ENCODE measurements at places on chromosomes 12 and 14.

- no peaks in the 10 kb centered on the region for H3K27me3 ChIP-seq
- H3K4me3 ChIP-seq, result no peak overlapping the region
- no peaks in the 10 kb centered on the region for H3K4me1 ChIP-seq
- DNase-seq, result no peak
- no peaks in the 10 kb centered on the region for H3K36me3 ChIP-seq
These were observed 359.9 kb downstream of the RGS6 start for GRCh38 chr14:72291908-72292688.

- no peak overlapping the region for H3K27ac ChIP-seq
- DNase-seq, result no peak
- no peak overlapping the region for H3K4me3 ChIP-seq
- no peaks in the 10 kb centered on the region for H3K36me3 ChIP-seq
These were observed 209.2 kb downstream of the PHLDA1 start for GRCh38 chr12:75822416-75822815.

- no peak overlapping the region for H3K27ac ChIP-seq
- H3K36me3 ChIP-seq, result peaks cover 4% of the 10 kb centered on the region
- no peaks in the 10 kb centered on the region for H3K27me3 ChIP-seq
- H3K4me3 ChIP-seq, result no peak overlapping the region
These were observed 162.4 kb downstream of the GARIN6 start for GRCh38 chr12:99809909-99810308.

DNA sequence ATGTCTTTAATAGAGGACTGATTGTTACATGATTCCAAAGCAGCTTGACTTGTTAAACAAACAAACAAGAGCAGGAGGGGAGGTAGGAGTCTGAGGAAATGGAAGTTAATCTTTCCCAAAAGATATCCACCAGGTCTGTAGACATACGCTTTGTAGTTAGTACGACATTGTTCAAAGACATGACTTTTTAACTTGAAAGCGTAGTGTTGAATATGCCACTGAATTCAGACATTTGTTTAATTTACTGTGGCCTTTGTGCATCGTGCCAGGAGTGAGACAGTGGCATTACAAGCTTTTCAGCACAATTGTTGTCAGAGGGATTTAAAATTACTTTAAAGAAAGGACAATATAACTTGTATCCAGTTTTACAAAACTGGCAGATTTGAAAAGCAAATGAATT, 53.0 kb downstream of the SAV1 start:
- no peak overlapping the region for H3K27ac ChIP-seq
- no peak for DNase-seq
- no peaks in the 10 kb centered on the region for H3K27me3 ChIP-seq
- no peaks in the 10 kb centered on the region for H3K4me1 ChIP-seq

DNA sequence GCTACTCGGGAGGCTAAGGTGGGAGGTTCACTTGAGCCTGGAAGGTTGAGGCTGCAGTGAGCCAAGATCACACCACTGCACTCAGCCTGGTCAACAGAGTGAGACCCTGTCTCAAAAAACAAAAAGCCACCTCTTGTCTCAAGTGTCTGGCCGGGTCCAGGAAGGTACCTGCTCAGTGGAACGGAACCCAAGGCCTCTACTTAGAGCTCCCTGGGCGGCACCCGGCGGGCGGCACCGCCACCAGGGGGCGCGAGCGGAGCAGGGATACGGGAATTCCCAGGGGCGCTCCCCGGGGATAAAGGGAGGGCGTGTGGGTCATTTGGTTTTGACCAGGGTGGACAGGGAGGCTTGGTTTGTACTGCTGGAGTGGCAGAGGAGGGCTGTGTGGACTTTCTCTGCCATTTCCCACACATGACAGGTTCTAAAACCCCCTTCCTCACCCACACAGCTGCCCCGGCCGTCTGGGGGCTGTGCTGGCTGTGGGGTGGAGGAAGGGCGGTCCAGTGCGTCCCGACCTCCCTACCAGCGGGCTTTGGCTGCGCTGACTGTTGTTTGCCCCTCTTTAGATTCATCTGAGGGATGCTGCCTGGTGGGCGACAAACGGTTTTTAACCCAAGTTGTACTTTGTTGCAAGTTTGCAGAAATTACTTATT, 91.4 kb downstream of the SETD3 start:
- H3K27ac ChIP-seq, result no peak overlapping the region
- H3K4me1 ChIP-seq, result no peaks in the 10 kb centered on the region
- H3K27me3 ChIP-seq, result no peaks in the 10 kb centered on the region
- no peak overlapping the region for H3K4me3 ChIP-seq

GRCh38 chr12:39722504-39722903, 102.9 kb upstream of the ABCD2 start:
- H3K27me3 ChIP-seq, result no peaks in the 10 kb centered on the region
- H3K27ac ChIP-seq, result no peak overlapping the region
- DNase-seq, result no peak
- H3K4me3 ChIP-seq, result no peak overlapping the region
- no peaks in the 10 kb centered on the region for H3K4me1 ChIP-seq
- no peaks in the 10 kb centered on the region for H3K36me3 ChIP-seq

GRCh38 chr12:100174495-100174894, 26.1 kb upstream of the ACTR6 start:
- H3K4me1 ChIP-seq, result no peaks in the 10 kb centered on the region
- H3K36me3 ChIP-seq, result no peaks in the 10 kb centered on the region
- no peaks in the 10 kb centered on the region for H3K27me3 ChIP-seq
- H3K27ac ChIP-seq, result no peak overlapping the region
- H3K4me3 ChIP-seq, result no peak overlapping the region

- peak overlapping the region; percentile 86 for H3K4me3 ChIP-seq
- H3K4me1 ChIP-seq, result peaks cover 3% of the 10 kb centered on the region
- no peaks in the 10 kb centered on the region for H3K36me3 ChIP-seq
- H3K27me3 ChIP-seq, result no peaks in the 10 kb centered on the region
- no peak for DNase-seq
- peak overlapping the region; percentile 51 for H3K27ac ChIP-seq
These were observed 362 bp upstream of the ACYP1 start for GRCh38 chr14:75064205-75064567.

DNA sequence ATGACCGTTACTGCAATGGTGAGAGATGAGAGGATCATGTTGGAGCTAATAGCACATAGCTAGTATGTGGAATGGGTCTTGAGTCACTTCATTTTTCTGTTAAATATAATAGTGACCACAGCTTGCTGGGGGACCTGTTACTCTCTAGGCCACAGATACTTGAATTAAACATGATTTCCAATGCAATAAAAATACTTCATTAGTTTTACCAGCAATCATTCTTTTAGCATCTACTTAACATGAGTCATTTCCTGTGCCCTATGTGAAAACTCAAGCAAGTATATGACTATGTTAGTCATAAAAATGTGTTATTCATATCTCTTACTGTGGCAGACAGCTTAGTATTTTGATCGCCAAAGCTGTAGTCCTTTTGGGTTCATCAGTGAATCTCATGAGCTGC, 798.8 kb downstream of the SLC16A7 start:
- H3K36me3 ChIP-seq, result no peaks in the 10 kb centered on the region
- no peaks in the 10 kb centered on the region for H3K27me3 ChIP-seq
- no peaks in the 10 kb centered on the region for H3K4me1 ChIP-seq
- no peak for DNase-seq
- H3K4me3 ChIP-seq, result no peak overlapping the region
- H3K27ac ChIP-seq, result no peak overlapping the region

DNA sequence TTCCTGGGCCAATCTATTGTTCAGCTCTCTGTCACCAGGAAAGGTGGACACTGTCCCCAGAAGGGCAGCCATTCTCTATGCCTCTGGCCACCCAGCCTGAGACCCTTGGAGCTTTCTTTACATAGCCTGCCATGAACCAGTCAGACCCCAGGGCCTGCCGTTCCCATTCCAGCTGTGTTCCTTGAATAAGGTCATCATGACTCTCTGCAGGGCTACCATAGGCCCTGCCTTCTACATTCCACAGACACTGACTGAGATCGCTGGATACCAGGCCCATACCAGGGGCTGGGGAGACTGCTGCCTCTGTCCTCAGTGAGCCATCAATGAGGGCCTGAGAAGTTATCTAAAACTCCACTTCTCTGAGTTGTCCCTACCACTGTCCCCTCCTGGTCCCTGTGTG, 75.5 kb downstream of the SYNE3 start:
- H3K27ac ChIP-seq, result no peak overlapping the region
- H3K4me1 ChIP-seq, result peaks cover 9% of the 10 kb centered on the region

DNA sequence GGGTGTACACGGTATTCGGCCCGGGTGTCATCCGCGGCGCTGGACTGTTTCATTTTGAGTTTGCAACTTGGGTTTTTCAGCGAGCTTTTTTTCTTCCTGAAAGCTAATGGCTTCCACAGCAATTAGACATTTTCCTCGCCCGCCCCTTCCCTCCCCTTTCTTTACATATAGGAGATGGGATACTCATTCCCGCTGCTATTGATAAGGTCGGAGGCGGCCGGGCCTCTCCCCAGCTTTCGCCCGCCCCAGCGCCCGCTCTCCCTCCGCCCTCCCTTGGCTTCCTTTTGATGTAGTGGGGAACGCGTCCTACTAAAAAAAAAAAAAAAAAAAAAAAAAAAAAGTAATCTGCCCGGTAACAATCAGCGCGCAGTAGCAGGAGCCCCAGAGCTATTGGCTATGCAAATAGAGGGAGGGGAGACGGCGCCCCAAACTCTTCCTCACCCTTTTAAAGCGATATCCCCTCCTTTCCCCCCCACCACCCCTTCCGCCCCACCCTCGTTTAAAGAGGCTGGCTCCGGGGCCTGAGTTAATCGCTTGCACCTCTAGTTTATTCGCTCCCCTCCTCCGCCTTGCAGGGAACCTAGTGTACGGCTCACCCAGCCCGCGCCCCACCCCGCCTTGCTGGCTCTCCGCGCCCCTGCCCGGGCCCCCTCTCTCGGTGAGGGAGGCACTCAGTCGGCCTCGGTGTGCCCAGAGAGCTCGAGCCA, 1.7 kb upstream of the CCND2 start:
- peak overlapping the region; percentile 81 for H3K4me3 ChIP-seq
- no peak for DNase-seq
- H3K27me3 ChIP-seq, result no peaks in the 10 kb centered on the region
- H3K36me3 ChIP-seq, result peaks cover 4% of the 10 kb centered on the region

DNA sequence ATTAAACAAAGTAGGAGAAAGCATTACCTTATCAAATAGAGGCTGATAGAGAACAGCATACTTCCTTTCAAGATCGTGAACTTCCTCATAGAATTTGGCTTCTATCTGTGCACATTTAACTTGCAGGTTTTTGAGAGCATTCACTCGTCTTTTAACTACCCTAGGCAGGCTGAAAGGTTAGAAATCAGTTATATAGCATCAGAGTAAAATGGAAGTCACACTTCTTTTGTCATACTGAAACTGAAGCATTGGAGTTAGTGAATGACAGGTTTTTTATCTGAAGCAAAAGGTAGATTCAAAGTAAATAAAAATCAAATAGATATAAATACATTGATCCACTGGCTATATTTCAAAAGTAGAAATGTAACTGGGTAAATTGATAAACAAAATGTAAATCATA, 24.4 kb downstream of the NAP1L1 start:
- peaks cover 18% of the 10 kb centered on the region for H3K36me3 ChIP-seq
- DNase-seq, result no peak
- no peaks in the 10 kb centered on the region for H3K27me3 ChIP-seq

- no peaks in the 10 kb centered on the region for H3K4me1 ChIP-seq
- no peak overlapping the region for H3K4me3 ChIP-seq
- no peak overlapping the region for H3K27ac ChIP-seq
- DNase-seq, result no peak
- H3K27me3 ChIP-seq, result no peaks in the 10 kb centered on the region
These were observed 54.4 kb downstream of the RIMBP2 start for GRCh38 chr12:130661486-130662255.

DNA sequence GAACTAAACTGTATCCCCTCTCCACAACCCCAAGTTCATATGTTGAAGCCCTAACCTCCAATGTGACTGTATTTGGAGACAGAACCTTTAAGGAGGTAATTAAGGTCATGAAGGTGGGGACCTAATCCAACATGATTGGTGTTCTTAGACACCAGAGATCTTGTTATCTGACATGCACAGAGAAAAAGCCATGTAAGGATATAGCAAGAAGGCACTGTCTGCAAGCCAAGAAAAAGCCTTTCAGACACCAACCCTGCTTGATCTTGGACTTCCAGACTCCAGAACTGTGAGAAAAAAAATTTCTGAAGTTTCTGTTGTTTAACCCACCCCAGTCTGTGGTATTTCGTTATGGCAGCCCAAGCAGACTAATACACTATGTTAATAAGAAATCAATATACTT, 62.2 kb upstream of the CFL2 start:
- no peak overlapping the region for H3K27ac ChIP-seq
- H3K27me3 ChIP-seq, result no peaks in the 10 kb centered on the region
- H3K4me3 ChIP-seq, result no peak overlapping the region
- H3K36me3 ChIP-seq, result peaks cover 6% of the 10 kb centered on the region

GRCh38 chr14:64201296-64201695, 92.9 kb downstream of the ESR2 start:
- no peaks in the 10 kb centered on the region for H3K27me3 ChIP-seq
- peaks cover 7% of the 10 kb centered on the region for H3K4me1 ChIP-seq
- no peak overlapping the region for H3K4me3 ChIP-seq
- H3K27ac ChIP-seq, result no peak overlapping the region

DNA sequence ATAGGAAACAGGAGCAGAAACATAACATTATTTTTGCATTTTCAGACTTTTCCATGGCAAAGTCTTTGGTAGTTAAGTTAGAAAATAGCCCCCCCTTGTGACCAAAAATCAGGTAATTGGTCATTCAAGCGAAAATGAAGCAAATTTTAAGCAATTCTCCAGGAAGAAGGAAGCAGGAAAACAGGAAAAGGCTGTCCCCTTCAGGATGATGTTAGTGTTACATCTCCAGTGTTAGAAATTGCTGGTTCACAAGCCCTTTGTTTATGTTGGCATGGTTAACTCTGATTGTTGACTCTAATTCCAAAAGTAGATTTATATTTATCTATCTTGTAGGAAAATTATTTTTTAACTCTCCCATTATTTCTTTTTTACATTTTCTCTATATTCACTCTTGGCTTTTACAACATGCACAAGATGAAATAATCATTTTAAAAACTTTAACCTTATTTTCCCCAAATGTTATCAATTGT, 18.8 kb upstream of the GAS2L3 start:
- no peak overlapping the region for H3K27ac ChIP-seq
- no peaks in the 10 kb centered on the region for H3K36me3 ChIP-seq
- no peaks in the 10 kb centered on the region for H3K27me3 ChIP-seq
- H3K4me1 ChIP-seq, result no peaks in the 10 kb centered on the region
- no peak for DNase-seq

DNA sequence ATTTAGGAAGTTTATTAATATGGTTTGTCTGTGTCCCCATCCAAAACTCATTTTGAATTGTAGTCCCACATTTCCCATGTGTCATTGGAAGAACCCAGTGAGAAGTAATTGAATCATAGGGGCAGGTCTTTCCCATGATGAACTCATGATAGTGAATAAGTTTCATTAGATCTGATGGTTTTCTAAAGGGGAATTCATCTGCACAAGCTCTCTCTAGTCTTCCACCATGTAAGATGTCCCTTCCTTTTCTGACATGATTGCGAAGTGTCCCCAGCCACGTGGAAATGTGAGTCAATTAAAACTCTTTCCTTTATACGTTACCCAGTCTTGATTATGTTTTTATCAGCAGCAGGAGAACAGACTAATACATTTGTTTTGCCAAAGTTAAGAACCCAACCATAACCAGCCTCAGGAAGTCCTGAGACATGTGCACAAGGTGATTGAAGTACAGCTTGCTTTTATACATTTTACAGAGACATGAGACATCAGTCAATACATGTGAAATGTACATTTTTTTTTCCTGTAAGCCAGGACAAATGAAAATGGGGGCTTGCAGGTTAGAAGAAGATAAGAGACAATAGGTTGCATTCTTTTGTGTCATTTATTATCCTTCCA, 1136.7 kb downstream of the TMEM121 start:
- H3K27ac ChIP-seq, result no peak overlapping the region
- no peak for DNase-seq
- H3K27me3 ChIP-seq, result no peaks in the 10 kb centered on the region
- H3K36me3 ChIP-seq, result no peaks in the 10 kb centered on the region
- H3K4me1 ChIP-seq, result no peaks in the 10 kb centered on the region
- no peak overlapping the region for H3K4me3 ChIP-seq

Data from thoracic aorta (tissue), 2 donors.